ENCODE measurements at places on chromosomes 3 and 15.

DNA sequence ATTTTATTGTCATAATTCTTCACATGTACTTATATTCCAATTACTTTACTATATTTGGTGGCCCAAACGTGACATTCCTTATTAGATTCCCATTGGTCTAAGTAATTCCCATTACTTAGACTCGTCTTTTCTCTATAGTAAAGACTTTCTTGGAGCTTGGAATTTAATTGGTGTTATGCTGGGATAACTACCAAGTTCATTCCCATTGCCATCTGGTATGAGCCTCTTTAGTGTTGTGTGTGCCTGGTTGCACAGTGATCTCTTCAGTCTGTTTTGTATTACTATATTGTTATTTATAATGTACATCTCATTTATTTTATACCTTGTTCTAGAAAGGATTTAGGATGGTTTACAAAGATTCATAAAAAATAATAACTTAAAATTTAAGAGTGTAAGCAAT, 27.8 kb downstream of the TMEM108 start:
- DNase-seq: no peak

GRCh38 chr15:77839456-77839855, 206.7 kb upstream of the LINGO1 start:
- no peak for DNase-seq

DNA sequence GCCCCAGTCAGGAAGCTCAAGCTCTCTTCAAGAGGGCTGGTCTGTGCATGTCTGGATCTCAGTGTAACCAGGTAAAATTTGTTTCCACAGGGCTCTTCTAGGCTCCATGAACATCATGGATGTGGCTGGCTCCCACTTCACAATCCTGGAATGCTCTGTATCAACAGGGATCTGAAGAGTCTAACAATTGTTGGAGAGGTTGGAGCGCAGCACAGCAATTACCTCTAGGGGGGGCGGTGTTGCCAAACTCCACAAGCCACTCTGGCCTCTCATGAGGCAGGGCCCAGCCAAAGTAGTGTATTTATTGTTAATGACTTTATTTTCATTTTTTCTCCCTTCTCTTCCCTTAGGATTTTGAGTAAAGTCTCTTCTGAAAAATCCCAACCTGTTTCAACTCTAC, 6.1 kb upstream of the EIF2B5 start:
- DNase-seq: peak; percentile 63

DNA sequence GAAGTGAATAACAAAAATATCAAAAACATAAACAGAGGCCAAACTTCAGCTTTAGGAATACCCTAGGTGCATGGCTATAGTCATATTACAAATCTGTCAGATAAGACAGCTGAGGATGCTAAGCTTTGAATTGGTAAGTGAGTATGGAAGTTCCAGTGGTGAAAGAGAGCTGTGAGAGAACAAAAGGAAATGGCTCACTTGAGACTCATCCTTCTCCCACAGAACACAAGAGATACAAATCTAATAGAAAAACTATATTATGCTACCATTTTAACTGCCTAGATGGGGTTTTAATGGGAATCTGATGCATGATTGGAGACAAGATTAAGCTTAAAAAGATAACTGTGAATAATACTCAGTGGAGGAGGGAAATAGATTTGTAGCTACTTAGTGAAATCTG, 21.5 kb upstream of the PEX5L start:
- no peak for DNase-seq

GRCh38 chr3:173599673-173600072, 202.1 kb downstream of the NLGN1 start:
- DNase-seq: no peak

GRCh38 chr15:64474846-64475245, 14.5 kb downstream of the ZNF609 start:
- no peak for DNase-seq
